ENCODE measurements at places on chromosomes 3 and 15. TPM values are rescaled to one million over a fixed set of nuclear protein-coding genes. Genes with fewer than 3 reads are reported as not detected.
A peak's percentile ranks its signal among the peaks of the same experiment; 100 is the strongest.

- no peak for DNase-seq
These were observed 19.1 kb upstream of the FSTL1 start for GRCh38 chr3:120469882-120470301.

NRG4 gene
- not detected for polyA plus RNA-seq

GRCh38 chr3:48082580-48083184, 66.5 kb upstream of the MAP4 start:
- no peak for DNase-seq

KLHL40 gene
- 6.8 TPM for polyA plus RNA-seq

SLC6A11 gene
- not detected for polyA plus RNA-seq

DNA sequence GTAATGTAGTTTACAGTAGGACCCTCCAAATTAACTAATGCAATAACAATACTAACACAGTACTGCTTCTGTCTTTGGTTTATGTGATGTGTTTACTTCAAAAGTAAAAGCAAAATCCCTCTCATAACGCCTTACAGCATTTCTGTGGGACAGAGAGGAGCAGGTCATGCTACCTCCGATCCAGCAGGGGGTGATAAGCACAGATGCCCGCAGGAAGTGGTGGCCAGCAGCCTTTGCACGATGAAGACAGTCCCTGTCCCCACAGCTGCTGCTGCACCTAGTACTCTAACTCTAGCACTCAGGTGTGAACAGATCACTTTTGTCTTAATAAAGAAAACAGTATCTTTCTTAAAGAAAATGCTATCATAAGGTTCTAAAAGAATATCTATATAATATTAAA, 38.3 kb downstream of the ANO10 start:
- no peak for DNase-seq

DNA sequence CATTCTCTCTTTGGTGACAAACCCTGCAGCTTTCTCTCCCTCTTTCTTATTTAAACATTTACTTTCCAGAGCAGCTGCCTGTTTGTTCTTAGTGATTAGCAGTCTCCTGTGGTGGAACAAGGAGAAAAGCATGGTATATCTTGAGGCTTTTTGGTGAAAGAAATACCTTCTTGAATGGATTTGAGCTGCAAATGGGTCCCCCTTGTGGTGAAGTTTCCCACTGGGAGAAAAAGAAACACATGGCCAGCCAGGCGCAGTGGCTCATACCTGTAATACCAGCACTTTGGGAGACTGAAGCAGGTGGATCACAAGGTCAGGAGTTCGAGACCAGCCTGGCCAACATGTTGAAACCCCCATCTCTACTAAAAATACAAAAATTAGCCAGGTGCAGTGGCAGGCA, 48.3 kb upstream of the ACP3 start:
- no peak for DNase-seq

SPTBN5 gene
- polyA plus RNA-seq = 3.2 TPM

GRCh38 chr3:186444288-186444687, 82.3 kb upstream of the DGKG start:
- no peak for DNase-seq

ZNF662 gene
- polyA plus RNA-seq = 3.2 TPM

GRCh38 chr3:179247289-179248015, 3.5 kb downstream of the KCNMB3 start:
- DNase-seq = no peak

DNA sequence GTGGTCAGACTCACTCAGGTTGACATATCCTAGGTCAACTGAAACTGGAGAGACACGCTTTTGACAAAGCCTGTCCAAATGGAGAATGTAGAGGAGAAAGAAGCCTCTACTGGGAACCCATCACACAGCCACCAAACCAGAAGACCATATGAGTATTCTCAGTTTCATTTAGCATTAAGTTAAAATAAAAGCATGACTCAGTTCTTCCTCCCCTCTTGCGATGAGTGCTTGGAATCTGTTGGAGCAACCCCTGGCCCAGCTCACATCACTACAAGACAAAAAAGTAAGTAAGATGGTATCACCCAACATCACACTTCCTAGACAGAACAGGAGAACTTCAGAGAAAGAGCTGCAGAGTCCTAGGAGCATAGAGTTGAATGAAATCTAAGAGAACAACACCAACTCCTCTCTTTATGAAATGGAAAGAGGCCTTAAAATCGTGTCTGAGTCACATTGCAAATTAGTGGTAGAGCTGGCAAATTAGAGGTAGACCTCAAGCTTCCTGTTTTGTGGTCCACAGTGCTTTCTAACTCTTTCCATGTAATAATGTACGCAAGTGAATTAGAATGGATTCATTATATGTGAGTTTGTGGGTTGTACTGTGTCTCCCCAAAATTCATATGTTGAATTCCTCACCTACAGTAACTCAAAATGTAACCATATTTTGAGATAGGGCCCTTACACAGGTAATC, 51.2 kb downstream of the FGF12 start:
- DNase-seq = no peak

- no peak for DNase-seq
These were observed 24.3 kb downstream of the CYP8B1 start for GRCh38 chr3:42851228-42851834.

SLC12A1 gene
- polyA plus RNA-seq = not detected

GRCh38 chr3:9399746-9400145, 2.3 kb downstream of the SETD5 start:
- peak; percentile 74 for DNase-seq

Data from heart left ventricle (tissue), 16 donors.